ENCODE measurements at places on chromosomes 1 and 21.

GRCh38 chr1:38004284-38005108, 818 bp downstream of the FHL3 start:
- no peak for DNase-seq

GRCh38 chr1:194159941-194160340, 973.5 kb upstream of the B3GALT2 start:
- no peak for DNase-seq

- DNase-seq: no peak
These were observed 87.4 kb downstream of the ROR1 start for GRCh38 chr1:63861052-63861691.

DNA sequence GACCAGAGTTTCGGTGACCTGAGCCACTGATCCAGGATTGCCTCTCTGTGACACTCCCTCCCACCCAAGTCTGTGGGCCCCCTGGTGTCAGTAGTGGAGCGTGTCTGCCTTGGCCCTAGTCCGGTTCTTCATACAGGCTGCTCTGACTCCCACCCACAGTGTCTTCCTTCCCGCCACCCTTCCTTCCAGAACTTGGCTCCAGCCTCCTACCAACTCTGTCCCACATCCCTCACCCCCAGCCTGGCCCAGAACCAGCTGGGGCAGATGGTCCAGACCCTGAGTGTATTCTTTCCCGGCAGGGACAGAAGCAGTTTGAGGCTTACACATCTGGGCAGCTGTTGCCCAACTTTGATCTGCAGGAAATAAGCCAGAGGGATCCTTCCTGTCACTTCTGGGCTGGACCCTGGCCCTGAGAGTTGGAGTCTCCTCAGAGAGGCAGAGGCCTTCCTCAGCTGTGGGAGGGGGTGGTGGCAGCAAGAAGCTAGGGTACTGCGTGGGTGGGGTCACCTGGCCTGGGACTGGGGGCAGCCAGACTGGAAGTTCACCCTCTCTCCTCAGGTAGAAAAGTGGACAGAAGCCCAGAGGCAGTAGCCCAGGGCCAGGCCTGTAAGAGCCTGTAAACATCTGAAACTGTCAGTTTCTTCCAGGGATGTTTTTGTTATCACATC, 43.1 kb upstream of the EPS8L3 start:
- no peak for DNase-seq

- no peak for DNase-seq
These were observed 22.7 kb downstream of the WDTC1 start for GRCh38 chr1:27257155-27257554.

Measured in stimulated activated CD8-positive, alpha-beta memory T cell treated with anti-CD3 and anti-CD28 coated beads, Interleukin-7, amount 100 ng/mL, for 1 hour (primary cell).